ENCODE measurements at places on chromosomes 4 and X. TPM values are rescaled to one million over a fixed set of nuclear protein-coding genes. Genes with fewer than 3 reads are reported as not detected.

GRCh38 chrX:149517308-149517707 is 12.2 kb upstream of the IDS start:
- no peak for DNase-seq
- H3K4me1 ChIP-seq = peaks cover 44% of the 10 kb centered on the region
- no peaks in the 10 kb centered on the region for H3K27me3 ChIP-seq
- no peak overlapping the region for H3K4me3 ChIP-seq

GRCh38 chr4:153901220-153901619 is 112.3 kb upstream of the SFRP2 start:
- no peak overlapping the region for H3K27ac ChIP-seq
- H3K36me3 ChIP-seq = no peaks in the 10 kb centered on the region
- peaks cover 24% of the 10 kb centered on the region for H3K27me3 ChIP-seq

TNIP2 gene
- total RNA-seq = 50.6 TPM

NPY2R gene
- not detected for total RNA-seq
